ENCODE measurements at places on chromosomes 2 and 18. TPM values are rescaled to one million over a fixed set of nuclear protein-coding genes. Genes with fewer than 3 reads are reported as not detected.

DNA sequence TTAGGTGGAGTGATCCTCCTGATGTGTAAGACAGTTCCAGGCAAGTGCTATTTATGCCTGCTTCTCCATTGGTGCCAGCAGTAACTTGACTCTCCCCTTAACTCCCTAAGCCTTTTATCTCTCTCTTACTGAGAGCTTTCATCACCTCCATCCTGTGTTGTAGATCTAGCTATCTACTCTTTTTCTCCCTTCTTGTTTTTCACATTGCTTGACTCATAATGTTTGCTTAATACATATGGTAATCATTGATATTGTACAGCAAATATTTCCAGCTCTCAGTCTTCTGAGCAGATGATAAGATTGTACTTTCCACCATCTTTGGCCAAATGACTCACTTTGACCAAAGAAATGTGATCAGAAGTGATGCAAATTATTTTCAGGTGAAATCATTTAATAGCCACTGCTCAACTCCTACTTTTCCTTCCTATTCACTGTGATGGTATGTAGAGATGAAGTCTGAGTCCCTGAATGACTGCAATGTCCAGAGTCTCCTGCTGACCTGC is 165.0 kb downstream of the PLCL1 start:
- no peak for DNase-seq

DNA sequence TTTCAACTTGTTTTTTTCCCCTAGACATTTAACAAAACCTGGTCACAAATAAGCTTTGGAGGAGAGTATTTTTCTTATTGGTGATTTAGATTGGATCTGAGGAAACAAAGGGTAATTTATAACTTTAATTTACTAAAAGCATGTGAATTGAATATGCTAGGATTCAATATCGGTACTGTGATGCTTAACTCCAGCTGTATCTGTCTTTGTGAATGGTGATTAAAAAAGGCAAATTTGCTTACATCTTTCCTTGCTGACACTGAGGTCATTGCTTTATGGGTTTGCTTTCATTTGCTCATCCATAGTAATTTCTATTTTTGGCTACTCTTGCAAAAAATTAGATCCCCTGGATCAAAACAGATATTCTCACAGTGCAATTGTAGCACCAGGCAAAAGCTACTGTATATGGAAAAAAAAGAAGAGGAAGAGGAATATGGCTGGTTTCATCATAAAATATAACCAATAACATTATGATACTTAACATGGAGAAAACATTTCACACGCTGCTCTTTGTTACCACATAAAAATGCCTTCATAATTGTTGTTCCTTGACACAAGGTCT is 832.0 kb upstream of the ZEB2 start:
- DNase-seq, result no peak

GRCh38 chr2:38745267-38745666 is 5.9 kb downstream of the SRSF7 start:
- DNase-seq, result no peak

- peak; percentile 13 for DNase-seq
Observed at GRCh38 chr18:55109818-55110414, 150.7 kb upstream of the CCDC68 start.

GRCh38 chr2:100412881-100413321 is 4.6 kb downstream of the CHST10 start:
- DNase-seq, result no peak

DNA sequence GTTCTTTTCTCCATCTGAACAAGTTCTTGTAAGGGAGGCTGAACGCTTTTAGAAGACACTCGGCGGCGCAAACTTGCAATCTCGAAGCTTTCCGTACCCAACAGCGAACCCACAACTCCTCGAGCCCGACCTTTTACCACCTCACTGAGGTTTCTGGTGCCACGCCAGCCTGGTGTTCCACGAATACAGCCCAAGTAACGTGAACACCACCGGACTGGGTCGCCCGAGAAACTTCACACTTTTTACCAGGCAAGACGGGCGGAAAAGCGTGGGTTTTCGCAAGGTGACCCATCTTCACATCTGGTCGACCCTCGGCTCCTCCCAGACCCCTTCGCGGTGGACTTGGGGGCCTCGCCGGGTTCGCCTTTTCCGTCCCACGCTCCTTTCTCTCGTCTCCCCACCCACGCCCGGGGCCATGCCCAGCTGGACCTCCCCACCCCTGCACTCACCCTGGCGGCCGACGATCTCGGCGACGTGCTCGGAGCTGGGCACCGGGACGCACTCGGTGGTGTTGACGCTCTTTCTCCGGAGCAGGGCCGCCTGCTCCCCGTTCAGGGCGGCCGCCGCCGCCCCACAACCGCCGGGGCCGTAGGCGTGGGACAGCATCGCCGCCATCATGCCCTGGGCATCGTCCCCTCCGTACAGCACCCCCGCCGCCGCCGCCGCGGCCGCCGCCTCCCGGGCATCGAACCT is 1.2 kb downstream of the MEX3C start:
- peak; percentile 45 for DNase-seq

GRCh38 chr18:305003-305501 is 37.2 kb upstream of the THOC1 start:
- no peak for DNase-seq

Gene UGT1A6
- not detected for total RNA-seq

Gene CCDC121
- 6.6 TPM for total RNA-seq

Gene GALNT5
- total RNA-seq, result 0.39 TPM
